Activated CD4-positive, CD25-positive, alpha-beta regulatory T cell treated with anti-CD3 and anti-CD28 coated beads, Interleukin-2, amount 50 U/mL, for 72 hours (primary cell): ENCODE measurements at places on chromosomes 7 and 10.

- DNase-seq: no peak
Observed at GRCh38 chr7:100720279-100720670, at the start of gene EPO. EPO (plus strand) TSS chr7:100720468; CDS start chr7:100720981, 513 bp downstream.

- peak; percentile 83 for DNase-seq
Observed at GRCh38 chr10:86710987-86711512, 42.7 kb downstream of the LDB3 start.

DNA sequence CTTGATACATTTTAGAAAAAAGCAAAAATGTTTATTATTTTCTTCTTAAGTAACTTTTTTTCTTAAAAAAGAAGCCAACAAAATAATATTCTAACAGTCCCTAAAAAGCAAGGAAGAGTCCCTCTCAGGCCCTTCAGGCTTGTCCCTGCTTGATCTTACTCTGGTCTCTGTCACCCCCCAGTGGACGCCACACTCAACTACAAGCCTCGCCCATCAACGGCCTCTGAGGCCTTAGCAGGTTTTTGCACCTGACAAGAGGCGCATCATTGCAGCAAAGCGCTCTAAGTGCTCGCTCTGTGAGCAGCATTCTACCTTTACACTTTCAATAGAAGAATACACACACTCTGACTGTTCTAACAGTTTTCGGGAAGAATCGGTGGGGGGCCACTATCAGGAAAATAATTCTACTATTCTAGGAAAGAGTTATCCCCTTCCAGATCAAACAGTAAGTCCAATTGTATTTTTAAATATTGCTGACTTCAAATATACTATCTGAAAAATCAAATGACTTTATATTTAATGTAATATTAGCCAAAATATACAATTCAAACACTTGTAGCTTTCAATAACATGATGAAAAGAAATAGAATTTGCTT lies 139.2 kb downstream of the USP6NL start:
- DNase-seq: peak; percentile 78

- DNase-seq: no peak
Observed at GRCh38 chr10:1683649-1684048, 53.7 kb downstream of the ADARB2 start.

- DNase-seq: no peak
Observed at GRCh38 chr10:22816298-22816653, 101.9 kb upstream of the PIP4K2A start.

GRCh38 chr7:55775051-55775420 lies 87.5 kb downstream of the SEPTIN14 start:
- DNase-seq: no peak

DNA sequence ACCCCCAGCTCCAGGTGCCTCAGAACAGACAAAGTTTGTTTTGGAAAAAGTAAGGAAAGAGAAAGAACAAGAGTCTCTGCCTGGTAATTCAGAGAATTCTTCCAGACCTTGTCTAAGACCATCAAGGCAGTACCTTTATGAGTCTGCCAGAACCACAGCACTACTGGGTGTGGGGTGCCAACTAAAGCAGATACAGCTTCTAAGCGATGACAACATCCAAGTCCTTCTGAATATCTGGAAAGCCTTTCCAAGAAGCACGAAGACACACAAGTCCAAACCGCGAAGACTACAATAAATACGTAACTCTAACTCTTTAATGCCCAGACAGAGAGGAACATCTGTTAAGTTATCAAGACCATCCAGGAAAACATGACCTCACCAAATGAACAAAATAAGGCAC lies 94.3 kb downstream of the SIRT1 start:
- no peak for DNase-seq

DNA sequence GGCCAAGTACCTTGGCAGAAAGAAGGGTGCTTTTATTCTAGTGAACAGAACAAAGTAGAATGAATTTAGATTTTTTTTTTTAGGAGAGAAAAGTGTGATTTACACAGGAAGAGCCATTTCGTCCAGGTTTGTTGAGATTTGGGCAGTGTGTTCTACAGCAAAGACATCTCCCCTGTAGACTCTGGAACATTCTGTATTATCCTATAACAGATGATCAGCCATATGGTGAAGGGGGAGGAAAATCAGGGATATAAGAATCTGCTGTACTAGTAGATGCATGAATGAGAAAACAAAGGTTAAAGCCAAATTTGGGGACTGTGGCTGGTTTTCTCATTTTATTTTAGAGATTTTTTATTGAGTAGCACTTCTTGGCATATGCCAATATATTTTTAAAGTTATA lies 453.7 kb upstream of the LRRTM3 start:
- no peak for DNase-seq

DNA sequence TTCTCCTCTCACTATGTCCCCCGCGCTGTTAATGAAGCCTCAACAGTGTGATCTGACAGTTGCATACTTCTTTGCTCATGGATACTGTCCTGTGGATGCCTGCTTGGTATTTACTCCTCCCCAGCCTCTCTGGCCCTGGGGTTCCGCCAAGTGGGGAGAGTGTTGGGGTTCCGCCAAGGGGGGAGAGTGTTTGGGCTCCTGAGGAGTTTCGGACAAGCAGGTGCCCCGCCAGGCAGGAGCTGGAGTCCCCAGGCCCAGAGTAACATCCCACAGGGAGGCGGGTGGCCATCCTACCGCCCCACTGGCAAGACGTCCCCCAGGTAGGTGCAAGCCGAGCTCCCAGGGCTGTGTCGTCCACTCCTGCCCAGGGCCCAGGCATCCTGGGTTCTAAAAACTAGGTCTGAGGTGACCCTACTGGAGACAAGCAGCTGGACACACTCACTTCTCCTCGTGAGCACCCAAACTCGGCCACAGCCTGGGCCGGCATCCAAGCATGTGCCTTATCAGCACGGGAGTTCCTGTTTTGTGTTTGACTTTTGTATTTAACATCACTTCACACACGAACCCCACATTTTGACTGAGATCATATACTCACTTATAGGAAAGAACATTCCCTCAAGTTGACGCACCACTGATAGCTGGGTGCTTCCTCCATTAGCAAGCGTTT lies 34.2 kb downstream of the CAMK2B start:
- peak; percentile 15 for DNase-seq

- DNase-seq: no peak
Observed at GRCh38 chr10:46098386-46098785, 52.3 kb upstream of the MSMB start.

DNA sequence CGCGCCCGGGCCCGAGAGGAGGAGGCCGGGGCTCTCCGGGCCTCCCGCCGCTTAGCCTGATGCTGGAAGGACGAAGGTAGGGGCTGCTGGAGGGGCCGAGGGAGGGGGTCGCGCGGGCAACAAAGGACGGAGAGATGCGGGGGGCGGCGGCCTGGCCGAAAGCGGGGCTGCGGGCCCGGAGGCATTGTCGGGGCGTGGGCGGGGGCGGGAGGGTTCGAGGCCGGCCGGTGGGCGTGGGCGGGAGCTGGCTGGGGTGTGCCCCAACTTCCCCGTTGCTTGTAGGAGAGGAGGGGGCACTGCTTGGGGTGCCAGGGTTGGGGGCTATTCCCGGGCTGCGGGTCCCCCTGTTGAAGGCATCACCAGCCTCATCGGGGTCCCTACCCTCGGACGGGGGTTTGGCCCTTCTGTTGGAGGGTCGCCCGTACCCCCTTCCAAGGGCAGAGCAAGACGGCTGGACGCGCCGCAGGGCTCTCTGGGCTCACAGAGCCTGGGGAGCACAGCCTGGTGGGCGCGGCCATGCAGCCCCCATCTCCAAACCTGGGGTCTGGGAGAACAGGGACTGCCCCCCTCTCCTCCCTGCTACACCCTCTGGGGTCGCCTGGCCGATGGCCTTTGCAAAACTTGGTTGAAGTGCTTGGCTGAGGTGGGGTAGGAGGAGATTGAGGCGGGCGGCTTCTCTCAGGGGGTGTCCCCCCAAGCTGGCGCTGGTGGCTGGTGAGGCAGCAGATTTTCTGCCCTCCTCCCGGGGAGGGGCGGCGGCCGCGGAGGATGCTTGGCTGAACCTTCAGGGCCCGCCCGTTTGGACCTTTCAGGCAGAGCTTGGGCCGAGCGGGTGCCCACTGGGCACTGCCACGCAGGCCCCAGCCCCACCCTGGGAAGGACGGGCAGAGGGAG lies 699 bp downstream of the CLIP2 start:
- peak; percentile 49 for DNase-seq

DNA sequence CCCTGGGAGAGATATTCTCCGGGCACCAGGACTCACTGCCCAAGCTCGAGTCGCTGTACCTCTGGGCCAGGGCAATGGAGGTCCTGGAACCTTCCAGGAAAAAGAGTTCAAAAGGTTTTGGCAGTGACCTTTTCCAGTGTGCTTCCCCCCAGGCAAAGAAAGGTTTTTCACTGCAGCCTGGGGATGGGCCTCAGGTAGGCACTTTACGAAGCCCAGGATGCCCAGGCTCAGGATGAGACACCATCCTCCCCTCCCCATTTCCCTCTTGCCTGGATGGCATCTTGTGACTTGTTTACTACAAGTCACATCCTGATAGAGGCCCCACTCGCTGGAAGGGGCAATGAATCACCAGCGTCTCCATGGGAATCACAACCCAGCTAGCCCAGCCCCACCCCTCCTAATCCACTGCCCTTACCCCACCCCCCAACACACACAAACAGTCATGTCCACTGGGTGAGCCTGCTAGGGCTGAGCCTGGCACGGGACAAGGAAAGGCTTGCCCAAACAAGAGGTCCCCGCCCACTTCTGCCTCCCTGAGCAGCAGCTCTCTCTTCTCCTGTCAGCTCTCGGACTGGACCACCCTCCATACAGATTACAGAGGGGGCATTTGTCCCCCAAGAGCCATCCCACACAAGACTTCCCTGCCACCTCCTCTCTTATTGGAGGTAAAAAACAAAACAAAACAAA lies 93.8 kb upstream of the SMNDC1 start:
- DNase-seq: no peak

GRCh38 chr7:151089893-151090730 lies 3.8 kb downstream of the AGAP3 start:
- DNase-seq: no peak

DNA sequence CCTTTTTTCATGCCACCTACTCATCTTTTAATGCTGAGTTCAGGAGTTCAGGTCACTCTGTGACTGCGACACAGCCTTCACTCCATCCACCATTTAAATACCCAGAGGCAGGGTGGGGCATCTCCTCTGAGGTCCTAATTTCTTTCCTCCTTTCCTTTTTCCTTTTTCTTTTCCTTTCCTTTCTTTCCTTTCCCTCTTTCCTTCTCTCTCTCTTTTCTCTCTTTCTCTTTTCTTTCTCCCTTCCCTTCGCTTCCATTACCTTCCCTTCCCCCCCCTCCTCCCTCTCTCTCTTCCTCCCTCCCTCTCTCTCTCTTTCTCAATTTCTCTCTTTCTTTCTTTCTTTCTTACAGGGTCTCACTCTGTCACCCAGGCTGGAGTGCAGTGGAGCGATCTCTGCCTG lies 145.9 kb upstream of the SVIL start:
- no peak for DNase-seq

- DNase-seq: no peak
Observed at GRCh38 chr7:82534684-82535083, 91.1 kb upstream of the CACNA2D1 start.

DNA sequence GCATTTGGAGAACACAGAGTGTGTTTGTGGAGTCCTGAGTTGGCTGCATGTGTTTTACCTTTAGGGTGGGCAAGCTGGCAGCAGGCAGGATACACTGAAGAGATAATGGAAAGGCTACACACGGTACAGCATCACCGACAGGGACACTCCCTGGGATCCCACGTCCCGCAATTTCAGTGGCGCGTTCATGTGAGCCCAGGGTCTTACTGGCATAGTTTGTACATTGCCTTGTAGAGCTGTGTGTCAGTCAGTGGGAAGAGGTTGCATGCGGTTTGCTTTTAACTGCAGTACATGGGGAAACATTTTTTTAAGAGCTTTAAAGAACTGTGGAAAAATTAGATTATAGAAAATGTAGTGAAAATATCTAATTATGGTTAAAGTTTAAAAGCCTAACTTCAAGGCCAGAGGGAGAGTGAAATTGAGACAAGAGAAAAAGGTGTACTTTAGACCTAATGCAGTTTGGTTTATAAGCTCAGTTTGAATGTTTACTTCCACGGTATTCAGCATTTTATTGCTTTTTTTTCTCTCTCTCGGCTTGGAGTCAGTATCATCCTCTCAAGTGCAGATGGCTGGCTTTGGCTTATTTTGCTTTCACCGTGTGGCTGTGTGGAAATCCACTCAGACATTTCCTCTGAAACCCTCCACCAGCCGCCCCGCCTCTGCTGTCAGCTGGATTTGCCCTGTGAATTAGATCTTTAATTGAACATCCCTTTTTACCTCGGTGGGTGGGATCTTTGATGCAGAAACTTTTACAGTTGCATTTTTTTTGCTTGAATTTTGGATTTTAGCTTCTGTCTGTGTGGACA lies 364.2 kb upstream of the COBL start:
- no peak for DNase-seq

DNA sequence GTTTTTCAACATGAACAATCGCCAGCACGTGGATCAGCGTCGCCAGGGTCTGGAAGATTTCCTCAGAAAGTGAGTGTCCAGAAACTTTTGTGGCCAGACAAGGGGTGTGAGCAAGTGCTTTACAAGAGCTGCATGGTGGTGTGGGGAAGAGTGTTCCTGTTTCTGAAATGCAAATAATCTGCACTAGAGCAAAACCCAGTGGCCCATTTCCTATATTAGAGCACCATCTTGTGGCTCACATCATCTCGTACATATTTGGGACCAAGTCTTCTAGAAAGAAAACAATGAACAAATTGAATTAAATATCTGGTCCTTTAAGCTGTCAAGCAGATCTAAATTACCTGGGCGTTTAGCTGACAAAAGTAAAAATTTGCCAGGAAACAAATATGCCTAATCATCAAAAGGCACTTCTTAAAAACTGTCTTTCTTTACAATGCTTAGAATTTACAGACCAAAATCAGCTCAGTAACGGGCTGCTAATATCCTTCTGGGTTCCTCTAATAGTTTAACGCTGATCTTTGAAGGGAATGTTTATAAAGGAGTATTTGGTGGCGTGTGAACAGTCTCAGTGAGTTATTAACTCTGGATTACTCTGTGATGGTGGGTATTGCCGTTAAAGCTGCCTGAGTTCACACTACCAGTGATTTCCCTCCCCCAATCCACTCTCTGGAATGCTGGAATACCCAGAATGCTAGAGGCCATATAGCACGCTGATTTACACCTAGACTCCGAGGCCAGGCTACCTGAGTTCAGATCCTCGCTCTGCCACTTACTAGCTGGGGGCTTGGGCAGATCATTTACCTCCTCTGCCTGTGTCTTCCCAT lies 73.6 kb downstream of the SNX10 start:
- no peak for DNase-seq

- no peak for DNase-seq
Observed at GRCh38 chr7:128045766-128046165, 14.5 kb upstream of the LRRC4 start.

- DNase-seq: no peak
Observed at GRCh38 chr7:132061937-132062336, 505.5 kb upstream of the PODXL start.

DNA sequence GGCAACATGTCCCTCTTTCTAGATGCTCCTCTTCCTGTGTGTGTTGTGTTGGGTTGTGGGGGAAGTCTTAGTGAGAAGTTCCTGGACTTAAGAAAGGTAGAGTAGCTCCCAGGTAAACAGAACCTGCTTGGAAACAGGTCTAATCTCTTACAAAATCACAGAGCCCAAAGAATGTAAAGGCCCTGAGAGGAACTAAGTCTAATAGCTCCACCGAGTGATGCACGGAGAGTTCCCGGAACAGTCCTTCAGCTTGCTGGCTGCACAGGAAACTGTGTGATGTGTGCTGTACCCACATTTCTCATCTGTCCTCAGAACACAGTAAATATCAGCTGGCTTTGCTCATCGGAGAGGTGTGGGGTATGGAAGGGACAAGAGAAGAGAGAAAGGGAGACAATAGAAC lies 182.6 kb upstream of the LYZL1 start:
- no peak for DNase-seq
